ENCODE measurements at places on chromosomes 7 and 10.

GRCh38 chr10:83333566-83333965 is 805.7 kb upstream of the GHITM start:
- DNase-seq: no peak

- no peak for DNase-seq
These were observed 1.9 kb upstream of the IFRD1 start for GRCh38 chr7:112448381-112448780.

DNA sequence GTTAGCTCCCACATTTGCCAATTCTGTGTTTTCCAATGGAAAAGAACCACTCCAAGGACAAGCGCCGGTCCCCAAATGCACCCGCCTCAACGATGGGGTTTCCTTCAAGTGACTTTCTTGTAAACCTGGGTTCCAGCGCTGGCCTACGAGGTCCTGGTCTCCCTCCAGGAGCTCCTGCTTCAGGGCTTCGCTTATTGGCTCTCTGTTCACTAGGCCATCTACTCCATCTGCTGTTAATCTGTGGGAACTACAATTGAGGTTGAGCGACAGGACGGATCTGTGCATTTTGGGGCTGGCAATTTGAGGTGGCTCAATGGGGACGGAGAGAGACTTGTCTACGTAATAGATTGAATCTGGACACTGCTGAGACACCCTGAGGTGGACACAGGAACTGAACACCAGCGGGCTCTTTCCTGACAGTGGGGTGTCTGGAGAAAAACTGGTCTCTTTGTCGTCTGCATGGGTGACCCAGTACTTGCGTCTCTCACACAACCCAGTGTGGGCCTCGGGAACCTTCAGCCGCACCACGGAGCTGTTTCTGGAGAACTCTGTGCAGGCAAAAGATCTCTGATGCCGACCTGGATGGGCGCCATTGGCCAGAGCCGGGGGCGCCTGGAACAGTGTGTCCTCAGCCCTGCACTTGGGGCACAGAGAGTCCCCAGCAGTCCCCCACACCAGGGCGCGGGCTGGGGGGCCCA is 115.9 kb upstream of the ADAM12 start:
- DNase-seq: peak; percentile 62

DNA sequence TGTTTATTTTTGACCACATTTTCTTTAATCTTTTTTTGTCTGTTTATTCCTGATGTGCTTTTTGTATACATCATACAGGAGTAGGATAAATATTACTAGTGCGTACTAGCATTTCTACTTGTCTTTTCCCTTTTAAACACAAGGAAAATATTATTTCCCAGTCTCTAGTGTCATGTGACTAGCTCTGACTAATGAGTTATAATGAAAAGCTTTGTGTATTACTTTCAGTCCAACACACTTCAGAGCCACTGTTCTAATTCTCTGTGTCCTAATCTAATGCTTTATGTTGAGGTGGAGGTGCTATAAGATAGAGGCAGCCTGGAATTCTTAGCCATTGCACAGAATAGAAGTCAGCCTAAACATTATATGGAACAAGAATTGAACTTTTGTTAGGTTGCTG is 65.0 kb upstream of the RAB18 start:
- no peak for DNase-seq

DNA sequence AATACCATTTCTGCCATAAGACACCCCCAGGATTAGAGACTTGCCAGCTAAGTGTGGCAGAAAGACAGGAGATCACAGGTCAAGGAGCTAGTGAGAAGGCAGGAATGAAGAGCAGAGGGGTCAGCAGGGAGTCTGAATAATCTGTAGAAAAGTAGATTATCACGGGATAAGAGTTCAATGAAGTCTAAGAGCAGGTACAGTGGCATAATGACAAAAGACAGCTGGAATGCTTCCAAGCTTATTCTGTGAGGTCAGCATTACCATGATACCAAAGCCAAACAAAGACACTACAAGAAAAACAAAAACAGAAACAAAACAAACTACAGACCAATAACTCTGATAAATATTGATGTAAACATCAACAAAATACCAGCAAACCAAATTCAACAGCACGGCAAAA is 20.8 kb downstream of the PILRA start:
- no peak for DNase-seq

DNA sequence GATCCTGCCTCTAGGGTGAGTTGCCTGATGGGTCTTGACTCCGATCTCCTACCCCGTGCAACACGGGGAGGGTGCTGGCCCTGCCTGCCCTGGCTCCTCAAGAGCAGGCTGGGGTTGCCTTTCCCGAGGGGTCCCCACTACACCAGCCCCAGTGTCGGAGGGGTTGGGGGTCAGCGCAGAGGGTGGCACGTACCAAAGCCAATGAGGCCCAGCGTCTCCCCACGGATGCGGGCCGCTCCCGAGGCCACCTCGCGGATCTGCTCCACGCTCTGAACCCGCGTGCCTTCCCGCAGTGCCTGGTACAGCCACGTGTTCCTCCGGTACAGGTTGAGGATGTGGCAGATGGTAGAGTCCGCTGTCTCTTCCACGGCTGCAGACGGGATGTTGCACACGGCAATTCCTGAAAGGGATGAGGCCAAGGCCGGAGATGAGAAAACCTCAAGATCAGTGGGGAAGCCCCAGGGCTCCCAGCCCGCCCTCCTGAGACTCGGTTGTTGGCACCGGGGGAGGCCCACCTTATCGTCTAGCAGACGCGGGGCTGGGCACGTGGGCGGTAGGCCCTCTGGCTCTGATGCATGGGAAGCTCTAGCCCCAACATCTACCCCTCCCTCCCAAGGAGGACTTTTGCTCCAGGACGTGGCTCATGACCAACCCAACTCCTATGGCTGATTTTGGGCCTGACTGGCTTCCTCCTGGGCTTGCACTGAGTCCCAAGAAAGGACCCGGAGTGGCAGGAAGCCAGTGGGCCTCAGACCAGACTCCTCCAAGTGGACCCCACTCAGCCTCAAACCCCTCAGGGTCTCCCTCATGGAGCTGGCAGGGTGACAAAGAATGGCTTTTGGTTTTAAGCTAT is 56.1 kb downstream of the ZRANB1 start:
- DNase-seq: no peak

- DNase-seq: no peak
These were observed 58.2 kb upstream of the PTPRN2 start for GRCh38 chr7:158645842-158646241.

DNA sequence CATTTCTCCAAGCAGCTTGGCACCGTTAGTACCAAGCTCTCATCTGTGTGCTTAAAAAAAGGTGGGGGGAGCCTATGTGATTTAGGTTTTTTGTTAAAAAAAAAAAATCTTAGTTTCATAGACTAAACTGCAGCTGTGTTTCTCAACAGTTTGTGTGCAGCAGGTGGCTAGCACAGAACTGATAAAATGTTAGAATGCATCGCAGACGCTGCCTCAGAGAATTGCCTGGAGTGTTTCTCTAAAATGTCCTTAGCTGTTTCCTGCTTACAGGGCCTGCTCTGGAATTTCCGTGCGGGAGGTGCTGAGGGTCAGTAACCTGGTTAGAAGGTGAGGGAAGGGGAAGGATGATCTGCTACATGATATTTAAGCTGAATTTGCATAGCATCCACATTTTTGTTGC is 268.9 kb downstream of the PLXDC2 start:
- DNase-seq: no peak

DNA sequence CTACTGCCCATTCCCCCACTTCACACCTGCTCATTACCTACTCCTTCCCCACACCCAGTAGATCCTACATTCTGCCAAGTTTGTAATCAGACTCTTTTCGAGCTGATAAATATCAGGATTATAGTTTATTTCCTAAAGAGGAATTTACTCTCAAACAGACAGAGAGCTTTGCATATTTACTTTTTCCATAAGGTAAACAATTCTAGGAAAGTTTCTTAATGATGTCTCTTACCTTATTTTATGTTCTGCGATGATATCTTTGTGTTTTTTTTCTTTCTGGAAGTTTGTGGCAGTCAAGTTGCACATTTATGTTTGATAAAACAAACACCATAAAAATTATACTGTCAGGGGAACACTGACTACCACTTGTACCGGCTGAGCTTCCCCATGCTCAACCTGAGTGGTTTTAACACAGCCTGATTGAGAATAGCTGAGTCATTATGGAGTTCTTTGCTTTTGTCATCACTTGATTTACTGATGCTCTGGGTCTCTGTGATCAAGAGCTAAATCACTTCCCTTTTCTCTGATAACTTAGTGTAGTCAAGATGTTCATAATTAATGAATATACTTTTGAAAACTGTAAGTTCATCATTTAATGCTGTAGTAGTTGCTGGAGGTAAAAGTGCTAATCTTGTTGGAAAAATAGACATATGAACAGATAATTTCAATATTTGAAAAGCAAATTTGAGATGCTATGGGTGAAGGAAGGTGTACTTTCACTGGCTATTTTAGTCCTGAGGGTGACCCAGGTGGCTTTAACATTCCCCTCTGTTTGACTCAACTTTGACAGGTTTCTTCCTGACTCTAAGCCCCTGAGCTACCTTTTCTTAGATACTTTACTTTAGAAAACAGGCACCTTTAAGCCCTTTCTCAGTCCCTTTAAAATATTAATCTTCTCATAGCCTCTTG is 1034.5 kb upstream of the LRRTM3 start:
- peak; percentile 3 for DNase-seq

DNA sequence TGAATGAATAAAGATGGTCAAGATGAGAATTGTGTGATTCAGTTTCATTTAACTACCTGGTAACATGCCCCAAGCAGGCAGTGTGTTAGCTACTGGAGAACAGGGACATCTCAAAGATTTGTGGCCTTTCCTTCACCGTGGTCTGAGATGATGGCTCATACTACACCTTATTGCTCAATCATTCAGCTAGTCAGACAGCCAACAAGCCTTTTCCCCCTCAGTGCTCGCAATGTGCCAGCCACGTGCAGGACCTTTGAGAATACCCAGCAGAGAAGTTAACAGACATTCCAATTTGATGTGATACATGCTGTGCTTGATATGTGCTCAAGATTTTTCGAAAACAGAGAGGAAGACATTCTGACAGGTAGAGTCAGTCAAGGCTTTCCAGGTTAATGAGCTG is 562.8 kb downstream of the SUGCT start:
- no peak for DNase-seq

DNA sequence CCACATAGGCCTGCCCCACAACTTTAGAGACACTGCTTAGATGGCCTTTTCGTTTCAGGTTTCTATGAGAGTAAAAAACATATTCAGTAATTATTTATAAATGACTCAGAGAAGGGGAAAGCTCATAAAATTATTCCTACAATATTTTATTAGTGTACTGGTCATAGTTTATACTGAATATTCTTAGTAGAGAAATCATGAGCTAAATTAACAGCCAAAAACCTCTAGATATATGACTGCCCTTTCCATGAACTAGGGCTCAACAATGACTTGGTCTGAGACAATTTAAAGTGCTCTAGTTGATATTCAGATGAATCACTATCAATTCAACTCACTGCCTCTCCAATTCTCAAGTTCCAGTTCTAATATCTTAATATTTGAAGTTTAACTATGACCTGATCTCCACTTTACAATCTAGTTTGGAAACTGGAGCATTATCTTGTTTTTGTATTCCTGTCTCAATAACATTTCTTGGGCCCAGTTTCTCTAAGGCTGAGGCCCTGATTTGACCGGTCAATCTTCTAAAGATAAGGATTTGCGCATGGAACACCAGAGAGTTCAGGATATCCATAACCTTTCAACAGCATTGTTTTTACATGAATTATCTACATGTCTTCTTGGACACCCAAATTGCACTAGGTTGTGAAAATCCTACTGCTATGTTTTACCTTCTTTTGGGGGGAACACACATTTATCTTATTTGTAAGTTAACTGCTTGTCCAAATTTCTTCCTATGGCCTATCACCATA is 141.6 kb downstream of the DGKB start:
- no peak for DNase-seq

- DNase-seq: no peak
These were observed 427.4 kb downstream of the SORCS3 start for GRCh38 chr10:105068497-105068896.

DNA sequence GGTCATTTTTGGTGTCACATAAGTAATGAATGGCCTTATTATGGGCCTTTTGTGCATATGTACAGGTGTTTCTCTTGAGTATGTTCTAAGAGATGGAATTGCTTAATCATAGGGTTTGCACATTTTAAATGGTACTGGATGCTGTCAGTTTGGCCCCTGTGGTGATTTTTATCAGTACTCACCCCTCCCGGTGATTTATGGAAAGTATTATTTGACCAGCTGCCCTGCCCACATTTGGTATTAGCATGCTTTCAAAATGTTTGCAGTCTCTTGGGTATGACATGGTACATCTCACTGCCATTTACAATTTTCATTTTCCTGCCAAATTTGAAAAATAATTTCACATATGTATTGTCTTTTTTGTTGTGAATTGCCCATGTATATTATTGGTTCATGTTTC is 427.7 kb downstream of the LRMDA start:
- no peak for DNase-seq

GRCh38 chr10:132898391-132899053 is 43.8 kb downstream of the CFAP46 start:
- no peak for DNase-seq

GRCh38 chr7:8151161-8151725 is 110.7 kb downstream of the ICA1 start:
- DNase-seq: no peak

DNA sequence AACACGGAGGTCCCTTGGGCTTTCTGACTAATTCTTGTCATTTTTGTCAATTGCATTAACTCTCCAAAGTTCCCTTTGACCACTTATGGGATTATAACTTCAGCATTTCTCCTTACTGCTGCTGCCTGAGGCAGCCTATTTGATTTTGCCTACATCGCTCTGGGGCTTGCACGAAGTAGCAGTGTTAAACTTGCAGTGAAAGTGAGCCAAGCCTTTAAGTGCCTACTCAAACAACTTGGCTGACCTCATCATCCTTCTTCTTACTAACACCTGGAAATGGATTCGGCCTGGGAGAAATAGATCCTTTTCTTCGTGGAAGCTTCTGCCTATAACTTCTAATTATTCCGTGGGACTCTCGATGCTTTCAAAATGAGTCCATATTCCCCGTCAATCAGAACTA is 76.6 kb downstream of the DGKB start:
- no peak for DNase-seq

- DNase-seq: no peak
These were observed 27.5 kb upstream of the GPR146 start for GRCh38 chr7:1016577-1017531.

- no peak for DNase-seq
These were observed 113.7 kb downstream of the CDK14 start for GRCh38 chr7:90709501-90710465.

DNA sequence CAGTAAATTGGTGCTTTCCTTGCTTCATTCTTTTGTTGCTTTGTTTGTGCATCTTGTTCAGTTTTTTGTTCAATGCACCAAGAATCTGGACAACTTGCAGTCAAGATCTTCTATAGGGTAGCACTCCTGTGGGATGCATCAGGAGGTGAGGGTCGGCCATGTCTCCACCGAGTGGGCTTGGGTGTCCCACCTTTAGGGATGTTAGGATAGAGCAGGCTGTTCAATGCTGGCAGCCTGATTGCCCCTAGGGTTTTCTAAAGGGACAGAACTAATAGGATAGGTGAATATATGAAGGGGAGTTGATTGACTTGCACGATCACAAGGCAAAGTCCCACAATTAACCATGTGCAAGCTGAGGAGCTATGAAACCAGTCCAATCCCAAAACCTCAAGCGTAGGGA is 109.9 kb downstream of the GLRX3 start:
- DNase-seq: no peak

GRCh38 chr10:78516236-78516635 is 482.6 kb downstream of the RPS24 start:
- DNase-seq: no peak

Measured in KBM-7 (cell line).